Fibroblast of villous mesenchyme (primary cell): ENCODE measurements at places on chromosomes 5 and 9. TPM values are rescaled to one million over a fixed set of nuclear protein-coding genes. Genes with fewer than 3 reads are reported as not detected.
A peak's percentile ranks its signal among the peaks of the same experiment; 100 is the strongest.

DNA sequence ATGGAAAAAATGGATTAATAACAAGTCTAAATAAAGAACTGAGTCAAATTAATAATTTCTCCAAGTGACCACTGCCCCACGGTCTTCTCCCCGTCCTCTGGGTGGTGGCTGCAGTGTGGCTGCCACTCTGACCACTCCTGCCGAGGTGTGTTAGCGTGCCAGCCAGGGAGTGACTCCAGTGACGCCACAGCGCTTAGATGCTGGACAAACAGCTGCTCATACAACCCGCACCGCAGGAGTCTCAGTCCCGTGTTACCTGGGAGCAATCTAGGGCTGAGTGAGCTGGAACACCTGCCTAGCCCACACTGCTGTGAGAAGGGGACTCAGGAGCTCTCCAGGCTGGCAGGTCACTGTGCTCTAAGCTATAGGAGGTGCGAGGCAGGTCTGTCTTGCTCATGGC lies 10.2 kb downstream of the MAPK9 start:
- no peak for DNase-seq

DNA sequence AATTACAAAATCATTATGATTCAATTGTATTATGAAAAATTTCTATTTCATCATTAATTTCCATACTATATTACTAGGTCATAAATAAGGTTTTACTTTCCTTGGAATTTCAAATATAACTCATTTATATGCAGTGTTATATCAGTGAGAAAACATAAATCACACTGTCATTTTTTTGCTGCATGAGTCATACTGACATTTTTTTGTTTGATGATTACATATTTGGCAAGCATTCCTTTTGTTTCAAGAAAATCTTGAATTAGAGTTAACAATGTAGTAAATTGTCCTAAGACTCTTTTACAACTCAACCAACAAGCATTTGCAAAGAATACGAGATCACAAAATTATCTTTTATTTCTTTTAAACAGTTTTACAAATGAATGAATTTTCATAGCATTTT lies 298.4 kb upstream of the SEMA6A start:
- DNase-seq, result no peak

- no peak for DNase-seq
Observed at GRCh38 chr5:169150108-169150507, 150.8 kb downstream of the SLIT3 start.

DNA sequence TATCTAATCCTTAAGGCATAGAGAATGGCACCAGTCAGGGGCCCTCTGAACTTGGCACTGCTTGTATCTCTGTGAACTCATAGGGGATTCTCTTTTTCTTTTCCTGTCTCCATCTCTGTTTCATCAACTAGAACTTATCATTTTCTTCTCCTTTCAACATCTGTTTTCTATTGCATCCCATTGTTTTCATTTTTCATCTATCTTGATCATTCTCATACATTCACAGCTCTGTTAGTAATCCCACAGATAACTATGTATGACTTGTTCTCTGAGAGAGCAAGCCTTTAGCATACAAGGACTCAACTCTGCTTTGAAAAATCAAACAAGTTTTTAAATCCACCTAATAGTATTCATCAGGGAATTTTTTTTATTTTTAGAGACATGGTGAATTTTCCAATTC lies 264.3 kb downstream of the ARRDC3 start:
- peak; percentile 48 for DNase-seq

DNA sequence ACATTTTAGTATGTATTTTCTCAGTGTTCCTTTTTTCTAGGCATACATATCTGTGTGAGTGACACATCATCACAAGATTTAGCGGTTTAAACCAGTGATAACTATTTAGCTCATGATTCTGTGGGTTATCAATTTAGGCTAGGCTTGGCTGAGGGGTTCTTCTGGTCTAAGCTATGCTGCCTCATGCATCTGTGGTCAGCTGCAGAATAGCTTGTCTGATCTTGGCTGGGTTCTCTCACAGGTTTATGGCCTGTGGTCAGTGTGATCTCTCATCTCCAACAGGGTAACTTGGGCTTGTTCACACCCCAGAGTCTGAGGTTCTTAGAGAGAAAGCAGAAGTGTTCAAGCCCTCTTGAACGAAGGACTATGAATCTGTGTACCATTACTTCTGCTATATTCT lies 363.3 kb downstream of the KDM4C start:
- peak; percentile 61 for DNase-seq

DNA sequence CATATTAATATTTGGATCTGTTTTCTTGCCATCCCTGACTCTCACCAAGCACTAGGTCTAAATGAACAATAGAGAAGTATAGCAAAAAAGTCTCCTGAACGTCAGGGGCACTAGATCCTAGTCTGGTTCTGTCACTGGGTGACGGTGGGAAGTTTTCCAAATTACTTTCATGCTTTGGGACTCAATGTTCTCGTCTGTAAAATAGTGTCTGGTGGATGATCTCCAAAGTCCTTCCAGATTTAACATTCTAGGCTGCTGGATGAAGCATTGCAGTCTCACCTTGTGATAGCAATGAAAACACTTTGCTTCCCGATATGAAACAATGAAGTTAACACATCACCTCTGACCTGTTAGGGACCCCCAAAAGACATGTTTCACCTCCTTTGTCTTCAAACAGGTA lies 199.3 kb downstream of the SEC61B start:
- DNase-seq, result no peak

DNA sequence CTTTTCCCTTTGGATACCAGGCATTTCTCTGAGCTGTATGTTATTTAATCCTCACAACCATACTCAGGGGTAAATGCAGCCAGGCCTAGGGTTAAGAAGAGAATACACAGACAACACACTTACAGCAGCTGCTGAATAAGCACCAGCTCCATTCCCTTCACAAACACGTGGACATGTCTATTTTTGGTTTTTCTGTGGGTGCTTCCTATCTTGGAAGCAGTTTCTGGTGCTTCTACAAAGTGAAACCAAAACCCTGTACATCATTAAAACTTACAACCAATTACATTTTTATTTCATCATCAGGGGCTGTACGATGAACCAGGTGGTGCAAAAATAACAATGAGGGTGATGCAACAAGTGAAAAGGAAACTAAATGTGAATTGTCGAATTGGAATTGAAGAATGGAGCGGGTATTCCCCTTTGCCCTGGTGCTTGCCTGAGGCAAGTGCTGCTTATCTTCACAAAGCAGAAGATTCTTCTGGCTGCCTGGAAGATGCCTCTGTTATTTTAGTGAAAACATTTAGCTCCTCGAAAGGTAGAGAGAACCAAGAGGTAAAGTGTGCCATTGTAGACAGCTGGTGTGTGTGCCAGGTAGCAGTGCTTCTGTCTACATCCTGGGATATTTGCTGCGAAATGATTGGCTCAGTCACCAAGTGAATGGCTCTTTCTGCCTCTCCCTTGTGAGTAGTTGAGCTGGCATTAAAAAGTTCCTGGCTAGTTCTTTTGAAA lies 18.6 kb upstream of the IFNB1 start:
- peak; percentile 85 for DNase-seq

DNA sequence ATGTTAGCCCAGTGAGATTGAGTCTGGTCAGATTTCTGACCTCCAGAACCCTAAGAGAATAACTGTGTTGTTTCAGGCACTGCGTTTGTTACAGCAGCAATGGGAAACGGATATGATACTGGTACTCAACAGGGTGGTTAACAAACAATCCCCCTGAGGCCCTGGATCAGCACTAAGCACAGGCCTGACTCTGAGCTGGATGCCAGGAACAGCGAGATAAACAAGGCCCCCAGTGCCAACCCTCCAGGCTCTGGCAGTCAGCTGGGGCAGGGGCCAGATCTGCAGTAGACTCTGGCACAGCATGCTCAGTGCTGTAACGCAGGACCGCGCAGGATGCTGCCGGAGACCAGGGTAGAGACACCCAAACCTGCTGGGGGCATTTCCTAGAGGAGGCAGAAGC lies 22.1 kb downstream of the CPLX2 start:
- no peak for DNase-seq

DNA sequence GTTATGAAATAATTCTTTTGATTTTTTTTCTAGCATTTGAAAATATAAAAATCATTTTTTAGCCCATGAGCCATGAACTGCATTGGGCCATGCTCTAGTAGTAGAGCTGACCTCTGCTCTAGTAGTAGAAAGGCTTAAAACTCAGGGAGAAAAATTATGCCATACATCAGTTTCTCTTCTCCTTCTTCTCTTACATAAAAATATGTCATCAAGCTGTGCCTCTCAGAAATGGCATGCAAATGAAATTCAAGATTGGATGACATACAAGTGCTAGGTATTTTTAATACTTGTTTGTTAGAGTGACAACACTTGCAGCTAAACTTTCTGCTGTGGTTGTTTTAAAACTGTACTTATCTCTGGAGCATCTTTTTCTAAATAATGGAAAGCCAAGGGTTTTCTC lies 42.1 kb upstream of the TMOD1 start:
- DNase-seq, result no peak

DNA sequence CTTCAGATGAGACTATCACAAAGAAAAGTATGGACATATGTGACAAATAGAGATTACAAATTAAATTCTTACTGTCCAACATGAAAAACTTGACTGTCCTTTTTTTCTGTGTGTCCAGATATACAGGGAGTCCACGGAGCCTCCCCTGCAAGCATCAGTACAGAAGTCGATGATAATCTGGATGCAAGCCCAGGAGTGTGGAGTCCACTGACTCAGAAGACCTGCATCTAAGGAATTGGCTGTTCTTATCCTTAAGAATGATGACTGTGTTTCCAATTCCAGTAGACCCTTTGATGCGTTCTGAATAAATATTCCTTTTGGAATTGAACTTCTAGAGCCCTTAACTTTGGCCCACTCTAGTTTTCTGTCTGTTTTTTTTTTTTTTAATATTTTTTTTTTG lies 56.7 kb upstream of the TAF11L2 start:
- DNase-seq, result peak; percentile 69

GRCh38 chr5:168793841-168794837 lies 215.0 kb upstream of the PANK3 start:
- DNase-seq, result peak; percentile 38

GRCh38 chr5:14184725-14185124 lies 41.6 kb downstream of the TRIO start:
- DNase-seq, result peak; percentile 64

DNA sequence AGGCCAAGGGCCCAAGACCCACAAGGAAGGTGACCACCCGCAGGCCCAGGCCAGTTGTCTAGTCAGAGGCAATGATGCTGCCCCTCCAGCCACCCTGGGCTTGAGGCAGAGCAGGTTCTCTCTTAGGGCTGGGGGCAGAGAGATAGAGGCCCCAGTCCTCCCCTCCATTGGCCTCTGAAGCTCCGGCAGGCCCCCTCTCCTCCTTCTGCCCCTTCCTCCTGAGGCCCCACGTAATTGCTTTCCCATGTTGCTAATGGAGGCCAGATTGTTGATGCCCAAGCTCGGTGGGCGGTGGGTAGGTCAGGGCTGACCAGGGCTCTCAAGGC lies 26.6 kb upstream of the ENHO start:
- DNase-seq, result no peak

GRCh38 chr5:88656221-88656950 lies 226.6 kb downstream of the MEF2C start:
- no peak for DNase-seq

- DNase-seq, result no peak
Observed at GRCh38 chr5:142828797-142829535, 58.8 kb downstream of the ARHGAP26 start.

GRCh38 chr5:88602584-88602983 lies 280.4 kb downstream of the MEF2C start:
- DNase-seq, result no peak

DNA sequence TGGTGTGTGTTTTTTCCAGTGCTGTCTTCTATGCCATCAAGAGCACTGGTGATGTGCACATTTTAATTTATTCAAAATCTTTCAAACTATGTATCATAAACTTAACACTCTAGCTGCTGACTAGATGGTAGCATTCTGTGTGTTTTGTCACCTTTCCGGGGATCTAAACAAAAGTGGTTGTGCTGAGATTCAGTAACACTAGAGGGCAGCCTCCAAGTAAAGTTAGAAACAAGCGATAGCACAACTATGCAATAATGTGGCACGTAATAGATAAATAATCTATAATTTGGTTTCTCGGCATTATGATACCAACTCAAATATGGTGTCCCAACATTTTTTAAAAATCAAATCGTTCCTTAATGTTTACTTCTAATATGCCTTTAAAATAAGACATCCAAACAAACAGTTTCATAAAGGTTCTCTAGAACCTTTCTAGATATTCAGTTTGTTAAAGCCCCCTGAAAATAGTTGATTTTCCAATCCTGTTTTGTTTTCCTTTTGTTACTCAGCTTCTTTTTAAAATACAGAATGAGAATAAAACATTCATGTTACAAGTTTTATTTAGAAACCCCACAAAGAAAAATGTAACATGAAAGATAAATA lies 16.9 kb downstream of the SEMA6A start:
- DNase-seq, result peak; percentile 27

DNA sequence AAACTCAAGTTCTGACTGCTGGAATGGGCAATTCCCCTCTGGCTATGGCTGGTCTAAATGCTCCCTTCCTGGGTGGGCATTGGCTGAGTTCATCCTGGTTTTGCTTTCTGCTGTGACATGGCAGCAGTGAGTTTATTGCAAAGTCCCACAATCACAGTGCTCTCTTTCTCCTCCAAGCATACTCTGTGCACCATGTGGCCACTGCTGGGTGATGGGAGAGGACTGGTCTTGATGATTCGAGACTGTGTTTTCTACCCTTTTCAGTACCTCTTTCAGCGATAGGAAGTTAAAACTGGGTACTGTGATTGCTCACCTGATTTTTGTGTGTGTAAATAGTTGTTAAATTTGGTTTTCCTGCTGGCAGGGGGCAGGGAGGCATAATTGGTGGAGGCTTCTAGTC lies 49.7 kb downstream of the FER start:
- DNase-seq, result no peak

GRCh38 chr5:110752953-110753352 lies 14.1 kb downstream of the SLC25A46 start:
- DNase-seq, result no peak

Gene CAMK4
- 1.3 and 3.2 TPM in 2 replicates for total RNA-seq

Gene FOXD4L3
- total RNA-seq, result 0.32 TPM in 1 of 2 replicates, not detected in the other

Gene SPATA31A3
- not detected in 2 replicates for total RNA-seq

Gene DRD1
- under 0.01 TPM in 2 replicates for total RNA-seq

Gene GMCL2
- not detected in 2 replicates for total RNA-seq
